Fibroblast of the conjunctiva (primary cell): ENCODE measurements at places on chromosomes 4 and X.

DNA sequence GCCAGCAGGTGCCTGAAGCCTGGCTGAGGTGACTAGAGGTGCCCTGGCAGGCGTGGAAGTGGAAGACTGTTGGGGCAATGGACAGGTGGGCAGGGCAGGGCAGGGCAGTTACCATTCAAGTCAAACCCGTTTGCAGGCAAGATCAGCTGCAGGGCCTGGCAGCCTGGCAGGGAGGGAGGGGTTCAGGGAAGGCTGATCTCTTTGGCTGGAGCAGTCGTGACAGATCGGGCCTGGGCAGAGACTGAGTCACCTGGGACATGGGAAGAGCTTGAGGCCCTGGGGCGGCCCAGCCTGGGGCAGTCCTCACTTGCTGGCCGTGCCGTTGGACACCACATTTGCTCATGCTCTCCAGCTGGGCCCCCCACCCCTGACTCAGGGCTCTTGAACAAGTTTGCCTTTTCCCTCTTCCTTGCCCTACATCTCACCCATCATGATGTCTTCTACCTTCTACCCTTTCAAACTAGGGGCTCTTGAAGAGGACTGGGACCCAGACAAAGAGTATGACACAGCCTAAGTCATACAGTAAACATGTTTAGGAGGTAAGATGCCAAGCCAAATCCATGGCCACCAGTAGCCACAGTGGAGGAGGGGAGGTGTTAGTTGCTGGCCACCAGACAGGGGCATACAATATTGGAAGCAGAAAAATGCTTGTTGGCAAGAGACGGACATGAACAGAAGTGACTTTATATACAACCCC lies 2.0 kb upstream of the ZNF185 start:
- DNase-seq = no peak

- DNase-seq = no peak
These were observed 10.9 kb downstream of the GAB3 start for GRCh38 chrX:154739952-154740465.

GRCh38 chr4:142126890-142127497 lies 490.6 kb downstream of the IL15 start:
- peak; percentile 67 for DNase-seq

GRCh38 chr4:150482581-150482980 lies 99.4 kb upstream of the MAB21L2 start:
- no peak for DNase-seq

DNA sequence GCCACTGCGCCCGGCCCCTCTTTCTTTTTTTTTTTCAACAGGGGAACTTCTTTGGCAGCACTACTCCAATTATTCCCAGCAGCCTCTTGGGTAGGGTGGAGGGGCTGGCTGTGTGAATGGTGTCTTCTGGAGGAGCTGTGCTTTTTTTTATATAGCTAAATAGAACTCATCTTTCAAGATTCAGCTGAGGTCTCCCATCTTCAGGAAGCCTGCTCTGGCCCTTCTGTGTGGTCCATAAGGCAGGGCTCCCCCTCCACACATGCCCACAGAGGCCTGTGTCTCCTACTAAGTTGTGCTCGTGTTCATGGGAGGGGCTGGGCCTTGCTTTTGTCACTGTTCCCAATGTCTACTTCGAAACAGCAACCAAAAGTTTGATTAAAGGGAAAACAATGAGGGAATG lies 116.8 kb downstream of the AFAP1 start:
- no peak for DNase-seq

GRCh38 chr4:13893211-13893610 lies 265.7 kb upstream of the BOD1L1 start:
- no peak for DNase-seq

GRCh38 chr4:101791182-101791558 lies 640 bp downstream of the BANK1 start:
- DNase-seq = no peak

DNA sequence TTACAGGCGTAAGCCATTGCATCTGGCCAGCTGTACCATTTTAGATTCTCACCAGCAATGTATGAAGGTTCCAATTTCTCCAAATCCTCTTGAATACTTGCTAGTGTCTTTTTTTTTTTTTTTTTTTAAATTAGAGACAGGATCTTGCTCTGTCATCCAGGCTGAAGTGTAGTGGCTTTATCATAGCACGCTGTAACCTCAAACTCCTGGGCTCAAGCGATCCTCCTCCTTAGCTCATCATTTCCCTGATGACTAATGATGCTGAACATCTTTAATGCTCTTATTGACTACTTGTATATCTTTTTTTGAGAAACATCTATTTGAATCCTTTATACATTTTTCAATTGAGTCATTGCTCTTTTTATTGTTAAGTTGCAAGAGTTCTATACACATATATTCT lies 40.3 kb downstream of the HDAC8 start:
- no peak for DNase-seq

DNA sequence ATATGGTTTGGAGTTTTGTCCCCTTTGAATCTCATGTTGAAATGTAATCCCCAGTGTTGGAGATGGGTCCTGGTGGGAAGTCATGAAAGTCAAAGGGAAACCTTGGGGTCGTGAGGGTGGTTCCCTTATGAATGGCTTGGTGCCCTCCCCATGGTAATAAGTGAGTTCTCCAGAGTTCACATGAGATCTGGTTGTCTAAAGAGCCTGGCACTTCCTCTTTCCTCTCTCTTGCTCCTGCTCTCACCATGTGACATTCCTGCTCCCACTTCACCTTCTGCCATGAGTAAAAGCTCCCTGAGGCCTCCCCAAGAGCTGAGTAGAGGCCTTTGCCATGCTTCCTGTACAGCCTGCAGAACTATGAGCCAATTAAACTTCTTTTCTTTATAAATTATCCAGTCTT lies 5.5 kb upstream of the IL15 start:
- DNase-seq = no peak
